Breast epithelium (tissue), 4 donors: ENCODE measurements at places on chromosomes 12 and 14.
A peak's percentile ranks its signal among the peaks of the same experiment; 100 is the strongest.

DNA sequence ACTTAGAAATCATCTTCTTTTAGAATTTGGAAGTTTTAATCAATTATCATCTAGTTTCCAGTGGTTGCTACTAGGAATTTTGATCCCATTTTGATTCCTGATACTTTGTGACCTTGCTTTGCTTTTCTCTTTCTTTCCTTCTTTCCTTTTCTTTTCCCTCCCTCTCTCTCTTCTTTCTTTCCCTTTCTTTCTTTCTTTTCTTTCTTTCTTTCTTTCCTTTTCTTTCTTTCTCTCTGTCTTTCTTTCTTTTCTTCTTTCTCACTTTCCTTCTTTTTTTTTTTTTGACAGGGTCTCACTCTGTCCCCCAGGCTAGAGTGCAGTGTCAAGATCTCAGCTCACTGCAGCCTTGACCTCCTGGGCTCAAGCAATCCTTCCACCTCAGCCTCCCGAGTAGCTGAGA lies 81.5 kb upstream of the OSBPL8 start:
- H3K4me1 ChIP-seq: no peaks in the 10 kb centered on the region
- H3K27ac ChIP-seq: no peak overlapping the region
- H3K27me3 ChIP-seq: no peaks in the 10 kb centered on the region
- no peak for DNase-seq

DNA sequence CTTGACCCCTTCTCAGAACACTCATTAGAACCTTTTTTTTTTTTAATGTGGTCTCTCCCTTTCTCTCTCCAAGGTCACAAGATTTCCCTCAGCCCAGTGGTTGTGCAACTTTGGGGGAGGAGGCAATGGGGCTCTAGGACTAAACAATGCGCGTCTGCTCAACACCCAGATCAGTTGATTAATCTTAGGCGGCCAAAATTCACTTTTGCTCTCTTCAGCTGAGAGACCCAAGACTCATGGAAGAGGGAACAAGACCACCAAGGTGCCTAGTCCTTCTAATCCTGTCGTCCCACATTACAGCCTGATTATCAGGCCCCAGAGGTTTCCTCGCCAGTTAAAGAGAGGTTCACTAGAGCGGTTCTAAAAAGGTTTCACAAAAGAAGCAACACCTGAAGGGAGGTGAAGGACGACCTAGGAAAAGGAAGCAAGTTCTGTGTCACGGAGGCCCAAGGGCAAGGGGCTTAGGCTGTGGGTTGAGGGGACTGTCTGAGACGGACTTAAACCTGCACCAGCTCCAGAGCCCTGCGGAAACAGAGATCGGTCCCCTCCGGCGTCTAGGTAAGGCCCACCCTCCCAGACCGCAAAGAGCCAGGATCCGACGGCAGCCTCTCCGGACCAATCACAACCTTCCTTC lies 824 bp upstream of the TARBP2 start:
- H3K36me3 ChIP-seq: no peaks in the 10 kb centered on the region
- no peaks in the 10 kb centered on the region for H3K27me3 ChIP-seq
- peak overlapping the region; percentile 100 for H3K27ac ChIP-seq
- peak; percentile 81 for DNase-seq
- H3K4me3 ChIP-seq: peak overlapping the region; percentile 63

- H3K27me3 ChIP-seq: no peaks in the 10 kb centered on the region
- peaks cover 13% of the 10 kb centered on the region for H3K4me1 ChIP-seq
- no peak overlapping the region for H3K4me3 ChIP-seq
- DNase-seq: no peak
Measured at GRCh38 chr12:6322969-6323339, 12.5 kb downstream of the PLEKHG6 start.

GRCh38 chr12:45350861-45351260 lies 135.0 kb downstream of the ANO6 start:
- no peak overlapping the region for H3K27ac ChIP-seq
- H3K4me3 ChIP-seq: no peak overlapping the region
- no peaks in the 10 kb centered on the region for H3K4me1 ChIP-seq
- H3K36me3 ChIP-seq: no peaks in the 10 kb centered on the region
- no peak for DNase-seq

- H3K27ac ChIP-seq: no peak overlapping the region
- no peaks in the 10 kb centered on the region for H3K36me3 ChIP-seq
- H3K4me3 ChIP-seq: no peak overlapping the region
Measured at GRCh38 chr12:34288963-34289345, 266.7 kb downstream of the ALG10 start.

DNA sequence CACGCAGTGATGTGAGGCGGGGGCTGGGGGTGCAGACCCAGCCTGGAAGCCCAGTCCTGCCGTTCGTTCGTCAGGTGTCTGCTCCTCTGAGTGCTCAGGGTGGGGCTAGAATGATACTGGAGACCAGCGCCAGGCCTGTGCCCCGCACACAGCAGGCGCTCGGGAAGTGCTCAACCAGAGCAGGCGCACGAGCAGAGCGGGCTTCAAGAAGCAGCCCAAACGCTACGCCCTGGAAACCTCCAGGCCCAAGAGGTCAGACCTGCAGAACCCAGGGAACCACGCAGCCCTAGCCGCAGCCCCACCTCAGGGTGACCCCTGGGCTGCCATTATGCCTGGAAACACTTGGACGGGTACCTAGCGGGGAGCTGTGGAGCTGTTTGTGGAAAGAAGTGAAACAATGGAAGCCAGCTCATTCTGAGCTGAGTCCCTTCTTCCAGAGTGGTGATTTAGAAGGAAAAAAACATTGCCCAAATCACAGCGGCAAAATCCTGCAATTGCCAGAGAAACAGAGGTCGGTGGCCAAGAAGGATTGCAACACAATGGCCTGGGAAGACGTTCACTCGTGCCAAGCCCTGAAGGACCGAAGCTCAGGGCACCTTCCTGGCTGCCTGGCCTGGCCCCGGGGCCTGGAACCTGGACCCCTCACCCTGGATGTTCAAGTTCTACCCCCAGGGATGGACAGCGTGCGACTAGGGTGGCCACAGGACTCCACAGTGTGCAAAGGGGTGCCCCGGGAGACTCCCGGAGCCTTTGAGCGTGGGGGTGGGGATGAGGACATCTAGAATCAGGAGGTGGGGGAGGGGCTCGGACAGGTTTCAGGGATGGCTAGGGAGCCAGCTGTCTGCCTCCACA lies 40.4 kb upstream of the DIO3 start:
- no peaks in the 10 kb centered on the region for H3K27me3 ChIP-seq
- no peaks in the 10 kb centered on the region for H3K36me3 ChIP-seq
- H3K27ac ChIP-seq: peak overlapping the region; percentile 50
- DNase-seq: no peak
- no peaks in the 10 kb centered on the region for H3K4me1 ChIP-seq

DNA sequence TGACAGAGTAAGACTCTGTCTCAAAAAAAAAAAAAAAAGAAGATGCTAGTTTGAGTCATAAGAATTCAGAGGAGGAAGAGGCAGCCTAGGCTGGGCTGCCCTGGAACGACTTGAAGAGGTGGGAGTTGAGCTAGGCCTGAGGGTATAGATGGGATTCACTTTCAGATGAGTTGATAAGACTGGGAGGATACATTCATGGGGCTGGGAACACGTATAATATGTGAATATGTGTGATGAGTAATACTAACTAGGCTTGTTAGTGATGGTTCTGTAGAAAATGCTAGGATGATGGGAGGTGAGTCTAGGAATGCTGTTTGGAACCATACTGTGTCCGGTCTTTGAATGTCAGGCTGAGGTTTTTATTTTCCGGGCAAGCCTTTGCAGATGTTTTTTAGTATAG lies 9.0 kb downstream of the PLEKHA5 start:
- no peaks in the 10 kb centered on the region for H3K4me1 ChIP-seq
- H3K36me3 ChIP-seq: no peaks in the 10 kb centered on the region
- DNase-seq: no peak
- H3K27ac ChIP-seq: no peak overlapping the region
